NCI-H1930 (cell line): ENCODE measurements at places on chromosomes 5 and 9.

DNA sequence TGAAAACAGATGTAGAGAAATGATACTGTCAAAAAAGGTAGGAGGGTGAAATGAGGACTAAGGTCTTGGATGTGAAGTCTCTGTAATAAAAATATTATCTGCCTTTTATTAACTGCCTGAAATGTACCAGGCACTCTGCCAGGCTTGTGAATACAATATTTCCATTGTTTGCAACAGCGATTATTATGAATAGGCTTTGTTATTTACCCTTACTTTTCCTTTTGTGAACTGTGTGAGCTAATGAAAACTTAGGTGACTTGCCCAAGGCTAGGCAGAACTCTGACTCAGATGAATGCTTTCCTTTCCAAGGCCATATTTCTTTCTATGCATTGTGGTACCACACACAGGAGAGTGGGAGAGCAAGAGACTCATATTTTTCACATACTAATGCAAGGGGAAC lies 204.1 kb downstream of the CDH12 start:
- DNase-seq: no peak

GRCh38 chr9:4180907-4181605 lies 118.8 kb downstream of the GLIS3 start:
- no peak for DNase-seq

- no peak for DNase-seq
Measured at GRCh38 chr5:124438903-124439281, 307.5 kb downstream of the ZNF608 start.

DNA sequence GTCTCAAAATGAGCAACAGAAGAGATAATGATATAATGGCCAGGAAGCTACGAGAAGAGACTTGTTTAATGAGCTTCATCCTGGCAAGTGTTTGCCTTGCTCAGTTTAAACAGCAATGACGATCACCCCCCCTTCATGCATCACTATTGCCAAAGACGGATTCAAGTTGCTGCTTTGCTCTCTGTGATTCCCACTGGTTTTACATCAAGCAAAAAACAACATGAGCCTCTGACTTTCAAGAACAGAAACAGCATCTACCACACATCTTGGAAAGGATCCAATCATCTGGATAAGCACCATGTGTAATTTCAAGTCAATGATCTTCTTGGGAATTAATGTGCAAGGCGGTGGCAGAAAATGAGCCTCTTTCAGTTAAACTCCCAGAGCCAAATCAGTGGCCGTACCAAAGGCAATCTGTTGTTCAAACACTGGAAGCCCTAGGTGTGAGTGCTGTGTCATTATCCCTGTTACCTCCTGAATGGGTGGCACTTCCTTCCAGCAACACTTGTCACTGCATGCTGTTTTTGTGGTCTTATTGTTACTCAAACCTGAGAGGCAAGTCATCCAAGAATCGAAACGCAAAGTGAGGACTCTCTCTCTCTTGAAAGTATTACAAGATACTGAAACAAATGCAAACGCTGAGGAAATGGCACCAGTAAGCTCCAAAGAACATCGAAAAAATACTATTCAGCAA lies 72.8 kb downstream of the MED27 start:
- peak; percentile 52 for DNase-seq

GRCh38 chr5:180394031-180394636 lies 41.0 kb upstream of the GFPT2 start:
- no peak for DNase-seq

DNA sequence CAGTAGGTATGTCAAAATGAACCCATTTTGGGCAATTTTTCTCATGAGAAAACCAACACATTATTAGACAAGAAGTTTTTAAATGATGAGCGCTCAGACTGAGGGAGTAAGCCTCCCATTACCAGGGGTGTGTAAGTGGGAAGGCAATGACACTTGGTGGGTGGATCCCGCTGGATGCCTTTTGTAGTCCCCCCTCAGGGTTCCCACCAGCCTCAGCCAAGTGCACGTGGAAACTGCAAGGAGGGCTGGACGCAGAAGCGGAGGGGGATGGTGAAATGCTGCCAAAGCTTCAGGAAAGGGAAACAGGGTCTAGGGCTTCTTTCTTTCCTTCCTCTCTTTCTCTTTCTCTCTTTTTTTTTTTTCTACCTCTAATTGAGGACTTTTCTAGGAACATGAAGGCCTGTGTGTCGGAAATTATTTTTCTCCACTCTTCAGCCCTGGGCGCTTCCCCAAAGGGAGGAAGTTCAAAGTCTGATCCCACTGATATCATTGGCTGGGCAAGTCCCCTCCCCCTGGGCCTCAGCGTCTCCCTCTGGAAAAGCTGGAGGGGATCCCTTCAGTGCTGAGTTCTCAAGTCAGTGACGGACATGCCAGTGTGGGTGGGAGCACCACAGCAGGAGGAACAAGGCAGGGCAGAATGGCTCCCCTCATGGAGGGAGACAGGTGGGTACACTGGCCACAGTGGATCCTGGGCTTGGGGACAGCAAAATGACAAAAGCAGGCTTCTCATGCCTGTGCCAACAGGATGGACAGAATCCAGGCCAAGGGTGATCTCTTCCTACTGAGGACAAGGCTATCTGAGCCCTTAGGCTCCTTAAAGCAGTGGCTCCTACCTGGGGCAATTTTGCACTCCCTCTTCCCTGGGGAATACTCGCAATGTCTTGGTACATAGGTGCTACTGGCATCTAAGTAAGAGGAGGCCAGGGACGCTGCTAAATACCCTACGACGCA lies 23.9 kb upstream of the SLC25A51 start:
- DNase-seq: no peak

DNA sequence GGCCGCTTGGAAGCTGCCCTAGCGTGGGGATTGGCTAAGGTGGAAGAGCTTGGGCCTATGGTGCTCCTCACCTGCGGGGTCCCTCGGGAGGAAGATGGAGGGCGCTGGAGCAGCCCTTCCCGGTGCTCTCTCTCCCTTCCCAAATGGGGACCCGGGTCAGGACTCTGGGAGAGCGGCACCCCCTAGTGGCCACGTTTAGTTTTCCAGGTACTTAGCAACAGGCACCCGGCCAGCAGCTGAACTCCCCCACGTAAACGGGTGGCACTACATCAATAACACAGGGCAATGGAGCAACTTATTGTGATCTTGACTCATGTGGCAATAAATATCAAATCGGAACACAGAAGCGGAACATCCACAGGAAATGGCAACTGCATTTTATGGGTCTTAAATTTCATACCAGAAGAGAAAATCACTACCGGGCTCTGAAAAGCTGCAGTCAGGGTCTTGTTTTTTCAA lies 316.6 kb downstream of the AGTPBP1 start:
- DNase-seq: peak; percentile 55

- DNase-seq: no peak
Measured at GRCh38 chr5:76479973-76480667, 77.0 kb downstream of the IQGAP2 start.

- DNase-seq: no peak
Measured at GRCh38 chr5:132663771-132664695, 6.1 kb downstream of the IL13 start.

GRCh38 chr9:134209731-134210311 lies 45.5 kb upstream of the RNU6ATAC start:
- DNase-seq: no peak

GRCh38 chr9:87499424-87500017 lies 1.9 kb downstream of the DAPK1 start:
- DNase-seq: no peak

- no peak for DNase-seq
Measured at GRCh38 chr9:126233913-126234525, 92.6 kb upstream of the MVB12B start.
